ENCODE measurements at places on chromosomes 16 and 17. TPM values are rescaled to one million over a fixed set of nuclear protein-coding genes. Genes with fewer than 3 reads are reported as not detected.
A peak's percentile ranks its signal among the peaks of the same experiment; 100 is the strongest.

Gene SPATA22
- not detected for total RNA-seq

DNA sequence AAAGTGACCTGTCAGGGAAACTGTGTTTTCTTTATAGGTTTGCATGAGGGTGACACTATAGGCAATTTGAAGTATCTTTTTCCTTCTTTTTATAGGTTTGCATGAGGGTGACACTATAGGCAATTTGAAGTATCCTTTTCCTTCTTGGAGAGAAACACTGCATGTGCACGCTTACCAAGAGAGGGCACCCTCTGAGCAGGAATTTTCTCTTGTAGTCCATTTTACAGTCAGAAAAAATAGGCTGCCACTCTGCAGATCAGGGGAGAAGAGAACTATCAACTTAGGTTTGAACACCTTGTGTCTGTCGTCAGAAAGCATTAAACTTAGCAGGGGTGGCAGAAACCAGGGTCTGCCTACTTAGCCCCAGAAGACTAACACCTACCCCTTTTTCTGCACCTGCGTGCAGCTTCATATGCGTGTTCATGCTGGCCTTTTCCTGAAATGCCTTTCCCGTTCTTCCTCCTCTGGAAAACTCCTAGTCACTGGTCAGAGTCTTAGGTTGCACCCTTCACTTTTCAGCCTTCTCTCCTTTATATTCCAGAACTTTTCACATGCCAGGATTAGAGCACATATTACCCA is 16.4 kb upstream of the SMIM36 start:
- DNase-seq: no peak

Gene ACLY
- total RNA-seq: 200 TPM

DNA sequence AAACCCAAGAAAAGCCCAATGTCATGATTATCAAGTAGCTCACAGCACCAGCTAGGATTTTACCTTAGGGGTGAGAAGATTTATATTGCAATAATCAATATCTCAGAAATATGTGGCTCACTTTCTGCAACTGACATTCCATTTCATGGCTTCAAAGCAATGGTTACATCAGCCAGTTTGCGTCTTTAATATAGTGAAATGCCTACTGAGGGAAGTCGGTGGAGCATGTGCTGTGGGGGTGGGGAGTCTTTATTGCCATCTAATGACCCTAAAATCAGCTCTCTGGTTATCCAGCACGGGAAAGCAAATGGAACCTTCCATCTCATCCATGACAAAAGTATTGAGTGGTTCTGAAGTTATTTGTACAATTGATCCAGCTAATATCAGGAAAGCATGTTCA is 395.5 kb downstream of the CA10 start:
- DNase-seq: no peak

DNA sequence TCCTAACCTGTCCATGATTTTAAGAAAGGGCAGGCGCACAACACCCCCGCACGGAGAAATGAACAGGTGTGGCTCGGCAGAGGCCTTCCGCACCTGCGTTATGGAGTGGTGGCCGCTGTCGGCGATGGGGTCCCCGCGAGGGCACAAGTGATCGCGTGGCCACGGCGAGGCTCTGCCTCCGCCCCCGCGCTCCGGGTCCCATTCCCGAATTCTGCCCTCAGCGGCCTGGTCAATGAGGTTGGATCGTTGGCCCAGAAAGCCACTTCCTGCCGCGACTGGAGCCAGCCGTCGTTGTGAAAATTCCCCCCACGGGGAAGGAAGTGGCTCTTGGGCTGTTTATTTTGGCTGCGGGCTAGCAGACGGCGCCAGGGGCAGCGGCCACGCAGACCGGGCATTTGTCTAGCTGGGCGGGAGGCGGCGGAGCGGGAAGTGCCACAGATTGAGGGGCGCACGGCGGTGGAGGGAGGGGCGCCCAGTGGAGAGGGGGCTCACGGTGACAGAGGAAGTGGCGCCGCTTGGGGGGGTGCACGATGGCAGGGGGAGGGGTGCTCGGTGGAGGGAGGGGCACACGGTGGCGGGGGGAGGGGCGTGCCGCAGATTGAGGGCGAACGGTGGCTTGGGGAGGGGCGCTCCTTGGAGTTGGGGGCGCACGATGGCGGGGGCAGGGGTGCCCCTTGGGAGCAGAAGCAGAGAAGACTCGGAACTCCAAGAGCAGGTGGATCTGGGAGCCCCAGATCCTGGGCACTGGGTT is 25.0 kb downstream of the MRC2 start:
- peak; percentile 24 for DNase-seq

GRCh38 chr17:58306131-58306951 is 22.3 kb downstream of the TSPOAP1 start:
- DNase-seq: no peak

DNA sequence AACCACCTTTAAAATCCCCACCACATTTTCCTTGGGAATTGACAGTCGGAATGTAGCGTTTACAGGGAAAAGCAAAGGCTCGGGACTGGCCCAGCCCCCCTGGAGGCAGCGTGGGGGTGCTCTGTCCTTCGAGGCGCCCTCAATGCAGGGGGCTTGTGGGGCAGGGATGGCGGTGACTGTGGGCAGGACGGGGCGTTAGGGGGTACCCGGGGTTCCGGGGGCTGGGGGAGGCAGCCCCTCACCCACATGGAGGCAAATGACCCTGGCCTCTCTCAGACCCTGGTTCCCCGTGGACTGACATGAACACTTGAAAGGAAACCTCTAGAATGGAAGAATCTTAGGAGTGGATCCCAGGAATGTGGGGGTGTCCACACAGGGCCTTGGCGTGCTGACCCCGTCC is 78.4 kb upstream of the GNG13 start:
- DNase-seq: no peak

DNA sequence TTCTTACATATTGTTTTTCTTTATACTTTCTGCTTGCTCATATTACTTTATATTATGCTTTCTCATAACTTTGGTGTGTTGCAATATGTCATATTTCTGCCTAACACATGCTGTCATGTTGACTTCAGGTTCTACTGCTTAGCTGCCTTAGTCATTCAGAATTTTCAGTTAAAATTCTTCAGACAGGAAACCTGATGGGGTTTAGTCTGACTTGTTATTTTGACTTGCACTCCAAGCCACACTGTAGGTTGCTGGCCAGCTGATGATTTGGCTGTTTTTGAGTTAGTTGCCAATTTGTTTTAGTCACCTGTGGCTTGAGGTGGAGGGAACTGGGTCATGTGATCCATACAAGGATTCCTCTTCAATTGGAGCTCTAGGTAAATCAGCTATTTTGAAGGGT is 315.4 kb downstream of the MAP2K6 start:
- no peak for DNase-seq

Gene GPR142
- total RNA-seq: not detected

DNA sequence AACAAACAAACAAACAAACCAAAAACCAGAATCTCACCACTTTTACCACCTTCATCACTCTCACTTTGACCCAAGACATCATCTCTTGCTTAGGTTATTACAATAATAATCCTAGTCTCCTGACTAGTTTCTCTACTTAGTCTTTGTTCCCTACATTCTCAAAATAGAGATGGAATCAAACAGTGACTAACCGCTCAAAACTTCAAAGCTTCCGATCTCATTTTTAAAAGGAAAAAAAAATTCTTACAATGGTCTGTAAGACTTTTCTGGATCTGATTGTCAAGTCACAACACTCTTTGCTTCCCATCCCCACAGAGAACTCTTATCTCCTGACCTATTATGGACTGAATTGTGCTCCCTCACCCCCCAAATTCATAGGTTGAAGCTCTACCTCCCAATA is 60.9 kb downstream of the SPAG9 start:
- DNase-seq: no peak

DNA sequence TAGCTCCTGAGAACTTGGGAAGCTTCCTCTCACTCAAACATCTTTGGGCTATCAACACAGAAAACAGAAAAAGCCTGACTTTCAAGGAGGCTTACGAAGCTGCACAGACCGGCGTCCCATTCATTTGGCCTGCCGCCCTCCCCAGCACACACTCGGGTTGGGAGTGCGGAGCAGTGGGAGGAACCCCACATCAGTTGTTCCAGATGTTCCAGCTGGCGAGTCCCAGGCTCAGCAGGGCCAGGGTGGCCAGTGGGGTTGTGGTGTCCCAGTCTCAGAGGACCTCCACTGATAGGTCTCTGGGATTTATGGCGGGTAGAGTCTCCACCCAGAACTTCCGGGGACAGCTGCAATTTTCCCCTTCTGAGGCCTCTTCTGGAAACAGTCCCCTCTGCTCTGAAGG is 43.1 kb upstream of the DLX4 start:
- no peak for DNase-seq

- DNase-seq: no peak
Measured at GRCh38 chr16:8458481-8459046, 131.7 kb downstream of the TMEM114 start.

DNA sequence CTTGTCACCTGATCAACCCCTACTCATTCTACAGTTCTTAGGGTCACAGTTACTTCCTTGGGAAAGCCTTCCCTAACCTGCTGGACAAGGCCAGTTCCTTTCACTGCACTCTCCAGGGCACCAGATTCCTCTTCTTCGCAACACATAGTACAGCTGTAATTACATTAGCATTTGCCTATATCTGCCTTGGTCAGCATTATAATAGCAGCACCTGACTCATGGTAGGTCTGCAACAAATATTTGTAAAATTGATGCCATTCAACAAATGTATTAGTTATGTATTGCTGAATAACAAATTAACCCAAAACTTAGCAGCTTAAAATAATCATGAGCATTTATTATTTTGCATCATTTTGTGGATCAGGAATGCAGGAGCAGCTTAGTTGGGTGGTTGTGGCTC is 193.0 kb downstream of the IRX5 start:
- DNase-seq: no peak

GRCh38 chr17:4941319-4941610 is 1.2 kb downstream of the RNF167 start:
- DNase-seq: no peak

Gene CCP110
- 31.4 TPM for total RNA-seq

Gene GEMIN4
- 64.6 TPM for total RNA-seq

DNA sequence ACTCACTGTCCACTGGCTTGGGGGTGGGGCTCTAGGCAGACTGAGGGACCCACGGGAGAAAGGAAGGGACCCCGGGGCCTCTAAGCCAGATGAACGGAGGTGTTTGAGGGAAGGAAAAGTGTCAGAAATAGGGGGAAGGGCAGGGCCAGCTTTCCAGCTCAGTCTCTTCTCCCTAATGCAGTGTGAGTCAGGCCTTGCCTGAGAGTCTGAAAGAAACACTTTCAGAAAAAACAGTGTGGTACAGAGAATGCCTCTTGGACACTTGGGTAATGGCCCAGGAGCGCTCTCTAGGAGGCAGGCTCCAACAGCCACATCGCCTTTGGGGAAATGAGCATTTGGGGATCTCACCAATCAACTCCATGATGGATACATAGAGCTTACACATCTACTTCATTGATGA is 46.9 kb downstream of the NDEL1 start:
- DNase-seq: no peak
